ENCODE measurements at places on chromosomes 6 and 20. TPM values are rescaled to one million over a fixed set of nuclear protein-coding genes. Genes with fewer than 3 reads are reported as not detected.

TGM2 gene
- total RNA-seq = 12.6 TPM

IL17F gene
- not detected for total RNA-seq

MROH8 gene
- 1.0 TPM for total RNA-seq

PNLDC1 gene
- total RNA-seq = 2.0 TPM

OR2B6 gene
- not detected for total RNA-seq

DYNLT2 gene
- total RNA-seq = 0.63 TPM

LY6G5C gene
- total RNA-seq = 0.09 TPM

POU5F1 gene
- total RNA-seq = not detected

IP6K3 gene
- not detected for total RNA-seq

SLC22A3 gene
- total RNA-seq = 0.09 TPM

HMGCLL1 gene
- not detected for total RNA-seq

WFDC10B gene
- 0.26 TPM for total RNA-seq

SEL1L2 gene
- not detected for total RNA-seq

ULBP1 gene
- total RNA-seq = not detected

PDE7B gene
- 43.3 TPM for total RNA-seq

PCED1A gene
- 17.3 TPM for total RNA-seq

OVOL2 gene
- total RNA-seq = not detected

IPCEF1 gene
- 0.47 TPM for total RNA-seq

LCA5 gene
- 5.7 TPM for total RNA-seq

SLC22A7 gene
- total RNA-seq = not detected

TRIM10 gene
- not detected for total RNA-seq

HSD17B8 gene
- total RNA-seq = 10.9 TPM

FAM229B gene
- total RNA-seq = 24.0 TPM

DDAH2 gene
- 207 TPM for total RNA-seq

SLPI gene
- 2.8 TPM for total RNA-seq

CD83 gene
- total RNA-seq = 1.9 TPM

EFCAB8 gene
- under 0.01 TPM for total RNA-seq

AIF1 gene
- not detected for total RNA-seq

TNFRSF6B gene
- total RNA-seq = 0.52 TPM

CLVS2 gene
- total RNA-seq = under 0.01 TPM

PAQR8 gene
- 3.0 TPM for total RNA-seq

KCNQ5 gene
- 0.34 TPM for total RNA-seq

BTN1A1 gene
- not detected for total RNA-seq

PAK5 gene
- total RNA-seq = not detected

MANEA gene
- total RNA-seq = 7.4 TPM

GSS gene
- 63.2 TPM for total RNA-seq

C6orf15 gene
- total RNA-seq = not detected

TP53TG5 gene
- not detected for total RNA-seq

TBXT gene
- total RNA-seq = not detected

C2 gene
- 2.0 TPM for total RNA-seq

OPN5 gene
- total RNA-seq = under 0.01 TPM

TRAPPC3L gene
- 0.09 TPM for total RNA-seq

CPXM1 gene
- 1.0 TPM for total RNA-seq

PRL gene
- total RNA-seq = not detected

FNDC1 gene
- 0.16 TPM for total RNA-seq

UBE3D gene
- 3.6 TPM for total RNA-seq

UNC5CL gene
- total RNA-seq = under 0.01 TPM

ATAT1 gene
- total RNA-seq = 5.4 TPM

RSPO3 gene
- 0.77 TPM for total RNA-seq
